ENCODE measurements at places on chromosomes 6 and 20.

GRCh38 chr20:11861479-11861878 lies 56.2 kb upstream of the BTBD3 start:
- DNase-seq, result no peak

GRCh38 chr20:5991623-5992441 lies 41.4 kb downstream of the MCM8 start:
- no peak for DNase-seq

- DNase-seq, result no peak
Measured at GRCh38 chr6:16238057-16238962, at the start of gene GMPR. GMPR (plus strand) TSS chr6:16238587; CDS start chr6:16238694, 107 bp downstream.

DNA sequence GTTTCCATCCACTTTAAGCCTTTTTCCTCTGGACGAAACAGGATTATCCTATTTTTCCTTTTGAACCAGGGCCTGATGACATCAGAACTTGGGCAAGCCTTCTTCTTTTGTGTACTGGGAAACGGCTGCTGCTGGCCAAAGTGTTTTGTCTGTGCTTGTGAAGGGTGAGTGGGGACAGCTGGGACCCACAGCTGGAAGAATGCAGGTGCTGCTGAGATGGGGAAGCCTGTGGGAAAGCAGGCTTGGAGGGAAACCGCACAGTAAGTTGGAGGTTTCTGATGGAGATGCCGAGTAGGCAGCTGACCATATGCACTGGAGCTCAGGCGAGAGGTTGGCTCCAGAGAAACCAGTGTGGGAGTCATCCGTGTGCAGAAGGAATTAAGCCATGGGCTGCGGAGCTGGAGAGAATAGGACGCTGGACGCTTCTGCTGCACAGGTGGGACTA lies 8.5 kb upstream of the PSMG4 start:
- DNase-seq, result no peak

DNA sequence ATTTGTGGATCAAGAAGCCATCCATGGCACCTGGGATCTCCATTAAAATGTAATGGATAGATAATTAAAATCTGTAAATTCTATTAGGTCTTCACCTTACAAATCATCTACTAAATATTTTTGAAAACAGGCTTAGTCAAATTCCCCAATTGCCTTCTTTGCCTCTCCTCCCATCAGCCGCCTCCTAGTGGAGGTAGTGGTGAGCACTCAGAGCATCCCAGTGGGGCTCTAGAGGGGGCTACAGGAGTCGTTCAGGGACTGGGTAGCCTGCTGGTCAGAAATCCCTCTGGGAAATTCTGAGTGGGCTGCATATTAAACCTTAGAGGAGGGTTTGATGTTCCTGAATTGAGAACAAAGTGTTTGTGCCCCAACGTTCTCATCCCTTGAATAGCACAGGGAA lies 20.8 kb upstream of the PAX1 start:
- no peak for DNase-seq

- DNase-seq, result no peak
Measured at GRCh38 chr6:35679399-35679798, 9.3 kb downstream of the FKBP5 start.

DNA sequence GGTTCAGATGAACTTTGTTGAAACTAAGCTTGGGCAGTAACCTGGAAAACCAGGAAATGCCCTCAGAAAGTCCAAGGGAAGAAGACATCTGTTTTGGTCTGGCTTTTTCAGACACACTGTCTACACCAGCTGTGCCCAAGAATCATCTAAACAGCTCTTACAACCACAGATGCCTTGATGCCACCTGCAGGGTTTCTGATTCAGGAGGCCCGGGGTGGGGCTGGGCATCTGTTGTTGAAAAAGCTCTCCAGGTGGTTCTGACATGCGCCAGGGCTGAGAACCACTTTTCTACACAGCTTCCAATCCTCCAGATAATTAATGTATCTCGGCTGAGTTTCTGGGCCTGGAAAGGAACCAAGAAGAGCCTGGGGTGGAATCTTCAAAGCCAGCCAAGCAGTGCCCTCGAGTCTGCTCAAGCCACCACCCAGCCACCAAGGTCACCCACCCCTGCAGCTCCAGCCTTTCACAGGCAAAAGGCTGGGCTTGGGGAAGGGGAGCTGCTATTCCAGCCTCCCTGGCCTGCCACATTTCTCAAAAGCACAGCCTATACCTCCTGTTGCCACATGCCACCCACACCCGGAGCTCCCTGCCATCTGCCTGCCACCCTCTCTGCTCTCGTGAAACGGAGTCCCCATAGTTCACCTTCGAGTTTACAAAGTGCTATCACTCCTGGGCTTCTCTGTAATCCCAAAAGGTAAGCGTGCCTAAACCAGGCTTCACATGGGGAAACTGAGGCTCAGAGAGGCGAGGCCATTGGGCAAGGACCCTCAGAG lies 9.4 kb downstream of the MDGA1 start:
- DNase-seq, result no peak

GRCh38 chr6:152685819-152686218 lies 11.9 kb upstream of the MYCT1 start:
- DNase-seq, result no peak

DNA sequence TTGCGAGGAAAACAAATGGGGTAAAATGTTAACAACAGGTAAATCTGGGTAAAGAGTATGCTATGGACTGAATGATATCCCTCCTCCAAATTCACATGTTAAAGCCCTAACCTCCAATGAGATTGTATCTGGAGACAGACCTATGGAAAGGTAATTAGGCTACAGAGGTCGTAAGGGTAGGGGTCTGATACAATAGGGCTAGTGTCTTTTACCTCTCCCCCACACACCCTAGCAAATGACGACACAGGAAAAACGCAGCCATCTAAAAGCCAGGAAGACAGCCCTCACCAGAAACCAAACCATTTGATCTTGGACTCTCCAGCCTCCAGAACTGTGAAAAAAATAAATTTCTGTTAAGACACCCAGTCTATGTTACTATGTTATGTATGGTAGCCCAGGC lies 20.6 kb upstream of the FBXO9 start:
- DNase-seq, result no peak

DNA sequence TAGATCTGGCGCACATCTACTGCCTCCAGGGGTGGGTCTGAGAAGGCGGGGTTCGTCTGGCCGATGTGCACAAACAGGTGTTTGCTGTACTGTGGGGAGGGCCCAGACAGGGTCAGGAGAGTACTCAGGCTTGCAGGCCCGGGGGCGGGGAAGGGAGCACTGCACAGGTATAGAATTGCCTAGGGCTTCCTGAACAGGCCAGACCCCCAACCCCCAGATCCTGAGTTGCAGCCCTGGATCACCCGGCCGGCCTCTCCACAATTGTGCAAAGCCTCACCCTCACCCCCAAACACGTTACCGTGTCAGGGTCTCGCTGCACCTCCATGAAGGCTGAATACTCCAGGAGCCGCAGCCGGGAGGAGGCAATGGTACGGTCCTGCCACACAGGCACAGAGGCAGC lies 7.8 kb downstream of the RPL10A start:
- DNase-seq, result no peak

GRCh38 chr6:108942556-108943492 lies 94.6 kb downstream of the ARMC2 start:
- DNase-seq, result no peak

- no peak for DNase-seq
Measured at GRCh38 chr6:140541288-140541687, 1166.8 kb upstream of the CITED2 start.

- no peak for DNase-seq
Measured at GRCh38 chr6:154995254-154996015, at the start of gene TIAM2. TIAM2 (plus strand) TSS chr6:154995315; CDS start chr6:155129224, 133,909 bp downstream.

- no peak for DNase-seq
Measured at GRCh38 chr6:135522965-135523692, 25.6 kb upstream of the AHI1 start.

DNA sequence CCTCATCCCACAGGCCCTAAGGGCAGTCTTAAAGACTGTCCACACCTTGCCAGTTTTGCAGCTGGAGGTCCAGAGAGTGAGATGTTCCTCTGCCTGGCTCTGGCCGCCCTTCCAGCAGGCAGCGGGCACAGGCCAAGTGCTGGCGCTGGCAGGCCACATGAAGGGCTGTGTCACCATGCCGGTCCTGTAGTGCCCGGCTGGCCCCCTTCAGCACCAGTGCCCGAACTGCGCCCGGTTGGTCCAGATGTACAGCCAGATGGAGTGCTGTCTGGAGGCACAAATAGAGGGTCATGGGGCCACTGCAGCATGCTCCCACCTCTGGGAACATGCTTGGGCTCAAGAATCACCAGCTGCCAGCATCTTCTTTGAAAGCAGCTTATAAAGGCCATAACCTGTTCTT lies 3.8 kb downstream of the NFKBIE start:
- DNase-seq, result no peak

DNA sequence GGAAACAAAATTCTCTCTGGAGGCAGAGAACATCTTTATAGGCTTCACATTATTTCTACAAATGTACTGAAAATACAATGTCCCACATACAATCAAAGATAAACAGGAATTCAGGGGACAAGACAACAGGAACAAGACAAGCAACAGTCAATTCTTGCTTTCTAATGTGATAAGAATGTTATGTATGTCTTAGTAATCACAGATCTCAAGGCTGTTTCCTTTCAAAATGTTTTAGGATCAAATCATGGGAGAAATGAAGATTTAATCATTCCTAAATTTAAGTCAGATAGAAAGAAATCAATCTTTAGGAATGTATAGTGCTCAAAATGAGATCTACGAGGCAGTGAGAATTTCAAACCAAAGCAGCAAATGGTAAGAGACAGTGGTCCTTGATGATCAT lies 32.1 kb downstream of the NEDD9 start:
- DNase-seq, result no peak

- no peak for DNase-seq
Measured at GRCh38 chr6:100845676-100846075, 35.5 kb downstream of the ASCC3 start.

DNA sequence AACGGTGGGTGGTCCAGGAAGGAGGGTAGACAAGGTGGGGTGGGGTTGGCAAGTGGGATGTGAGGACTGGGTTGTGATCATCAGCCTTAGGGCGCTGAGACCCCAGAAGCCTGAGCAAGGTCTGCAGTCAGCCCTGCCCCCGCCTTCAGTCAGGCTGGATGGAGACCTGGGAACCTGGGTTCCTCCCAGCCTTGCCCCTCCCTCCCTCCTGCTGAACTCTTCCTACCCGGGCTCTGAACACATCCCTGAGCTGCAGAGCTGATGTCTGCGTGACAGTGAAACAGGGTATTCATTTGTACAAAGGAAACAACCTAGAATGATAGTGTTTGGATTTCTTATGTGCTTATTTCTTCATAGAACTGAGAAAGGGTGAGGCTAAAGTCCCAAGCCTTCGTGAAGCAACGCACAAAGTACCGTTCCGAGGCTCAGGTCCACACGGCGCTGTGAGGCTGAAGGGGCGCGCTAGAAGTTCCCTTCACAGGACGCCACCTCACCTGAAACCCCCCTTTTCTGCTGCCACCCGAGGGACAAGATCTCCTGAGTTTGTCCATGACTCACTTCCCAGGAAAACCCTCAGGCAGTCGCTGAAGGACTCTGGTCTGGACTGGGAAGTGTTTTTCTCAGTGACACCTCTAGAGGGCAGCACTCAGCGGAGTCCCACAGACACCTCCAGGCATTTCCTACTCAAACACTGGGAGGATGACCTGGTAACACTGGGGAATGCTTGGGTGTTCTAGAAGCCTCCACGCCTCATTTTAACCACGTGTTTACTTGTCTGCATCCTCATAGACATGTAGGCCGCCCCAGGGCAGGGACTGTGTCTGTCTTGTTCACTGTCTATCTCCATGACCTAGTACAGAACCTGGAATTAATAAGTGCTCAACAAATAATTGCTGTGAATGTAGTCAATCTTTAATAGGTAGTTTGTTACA lies 1.2 kb downstream of the GSTA5 start:
- no peak for DNase-seq

GRCh38 chr20:25049261-25050060 lies 8.5 kb downstream of the ACSS1 start:
- no peak for DNase-seq

DNA sequence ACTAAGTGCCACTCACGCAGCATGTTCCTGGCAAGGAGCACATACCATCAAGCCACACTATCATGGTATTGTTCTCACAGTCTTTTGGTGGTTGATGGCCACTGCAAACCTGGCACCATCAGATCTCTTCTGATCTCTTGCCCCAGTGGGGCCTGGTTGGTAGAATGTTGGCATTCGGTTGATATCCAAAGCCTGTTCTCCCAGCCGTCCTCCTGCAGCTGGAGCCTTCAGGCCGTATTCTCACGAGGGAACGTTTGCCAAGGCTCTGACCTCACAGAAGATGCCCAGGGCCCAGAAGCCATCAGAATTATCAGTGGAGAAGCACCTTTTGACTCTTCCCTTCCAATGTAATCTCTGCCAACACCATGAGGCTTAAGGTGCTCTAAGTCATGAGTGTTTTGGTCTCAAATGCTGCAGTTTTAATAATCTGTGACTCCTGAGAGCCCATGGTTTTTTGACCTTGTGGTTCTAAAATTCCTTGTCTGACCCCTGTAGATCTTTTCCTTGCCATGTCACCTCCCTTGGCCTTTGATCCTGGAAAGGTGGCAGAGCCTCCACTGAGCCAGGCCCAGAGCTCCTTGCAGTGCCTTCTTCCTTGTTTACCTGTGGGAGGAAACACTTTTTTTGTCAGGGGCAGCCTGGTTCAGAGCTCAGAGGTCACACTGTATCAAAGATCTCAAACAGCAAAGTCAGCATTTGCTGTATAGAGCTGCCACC lies 27.8 kb downstream of the POFUT1 start:
- DNase-seq, result no peak

DNA sequence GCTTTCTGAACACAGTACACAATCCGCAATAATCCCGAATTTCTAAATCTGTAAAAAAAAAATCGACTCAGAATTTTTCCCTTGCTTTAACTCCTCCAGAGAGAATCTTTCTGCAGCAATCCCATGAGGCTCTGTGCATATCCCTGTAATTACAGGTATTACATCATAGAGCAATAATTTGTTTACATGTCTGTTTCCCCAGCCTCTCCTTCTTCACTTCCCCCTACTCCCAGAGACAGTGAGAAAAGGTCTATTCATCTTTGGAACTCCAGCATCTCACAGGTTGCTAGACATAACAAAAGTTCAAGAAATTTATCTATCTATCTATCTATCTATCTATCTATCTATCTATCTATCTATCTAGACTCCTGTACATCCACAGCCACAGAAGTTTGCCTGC lies 26.0 kb downstream of the KLHL31 start:
- DNase-seq, result no peak

GRCh38 chr6:143185288-143185687 lies 124.6 kb downstream of the AIG1 start:
- DNase-seq, result no peak

DNA sequence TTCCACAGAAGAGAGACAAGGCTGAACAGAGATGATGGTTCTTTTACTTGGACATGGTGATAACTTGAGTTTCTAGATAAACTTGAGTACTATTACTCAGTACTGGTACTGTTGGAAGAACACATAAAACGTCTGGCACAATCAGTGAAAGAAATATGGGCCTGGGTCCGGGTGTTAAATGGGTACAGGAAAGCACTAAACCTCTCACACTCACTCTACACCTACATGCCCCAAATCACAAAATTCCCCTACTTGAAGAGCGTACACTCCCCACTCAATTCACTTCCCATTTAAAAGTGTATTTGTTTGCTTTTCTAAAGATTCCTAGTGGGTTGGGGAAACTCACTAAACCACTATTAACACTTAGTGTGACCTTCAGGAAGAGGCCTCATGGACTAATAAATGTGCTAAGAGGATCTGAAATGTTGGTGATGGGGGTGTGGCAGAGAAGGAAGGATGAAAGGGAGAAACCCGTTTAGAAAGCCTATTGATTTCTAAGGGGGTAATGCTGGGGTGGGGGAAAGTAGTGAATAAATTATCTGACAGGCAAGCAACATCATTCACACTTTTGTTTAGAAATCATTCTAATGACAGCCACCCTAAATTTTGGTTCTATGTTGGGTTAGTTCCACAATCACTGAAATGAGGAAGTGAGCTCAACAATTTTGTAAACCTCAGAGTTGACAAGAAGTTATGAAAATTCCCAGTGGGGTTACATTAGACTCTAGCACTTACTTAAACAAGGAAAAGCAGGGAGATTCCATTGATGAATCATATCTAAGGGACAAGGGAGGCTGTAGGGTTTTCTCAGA lies 222.6 kb upstream of the MARCKS start:
- DNase-seq, result no peak

Measured in SIG-M5 (cell line).